Transverse colon (tissue), 4 donors: ENCODE measurements at places on chromosomes 2 and 18.

DNA sequence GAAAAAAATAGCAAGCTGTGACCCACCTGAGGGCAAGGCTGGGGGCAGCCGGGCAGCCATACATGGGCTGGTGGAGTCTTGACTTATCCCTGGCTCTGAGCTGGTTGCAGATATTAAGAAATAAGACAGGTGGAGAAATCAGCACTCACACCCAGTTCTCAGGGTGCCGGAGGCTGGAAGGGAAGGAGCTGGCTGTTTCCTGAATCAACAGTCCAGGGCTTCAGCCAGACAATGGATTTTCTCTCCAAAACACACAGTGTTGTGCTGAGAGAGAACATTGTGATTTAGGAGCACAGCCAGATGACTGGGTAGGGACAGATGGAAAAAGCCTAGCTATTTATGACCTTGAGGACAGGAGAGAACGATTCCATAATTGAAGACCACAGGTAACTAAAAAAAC lies 208.8 kb downstream of the LDLRAD4 start:
- no peaks in the 10 kb centered on the region for H3K4me1 ChIP-seq
- no peak overlapping the region for H3K4me3 ChIP-seq
- no peak for DNase-seq
- no peak overlapping the region for H3K27ac ChIP-seq
- no peaks in the 10 kb centered on the region for H3K27me3 ChIP-seq

DNA sequence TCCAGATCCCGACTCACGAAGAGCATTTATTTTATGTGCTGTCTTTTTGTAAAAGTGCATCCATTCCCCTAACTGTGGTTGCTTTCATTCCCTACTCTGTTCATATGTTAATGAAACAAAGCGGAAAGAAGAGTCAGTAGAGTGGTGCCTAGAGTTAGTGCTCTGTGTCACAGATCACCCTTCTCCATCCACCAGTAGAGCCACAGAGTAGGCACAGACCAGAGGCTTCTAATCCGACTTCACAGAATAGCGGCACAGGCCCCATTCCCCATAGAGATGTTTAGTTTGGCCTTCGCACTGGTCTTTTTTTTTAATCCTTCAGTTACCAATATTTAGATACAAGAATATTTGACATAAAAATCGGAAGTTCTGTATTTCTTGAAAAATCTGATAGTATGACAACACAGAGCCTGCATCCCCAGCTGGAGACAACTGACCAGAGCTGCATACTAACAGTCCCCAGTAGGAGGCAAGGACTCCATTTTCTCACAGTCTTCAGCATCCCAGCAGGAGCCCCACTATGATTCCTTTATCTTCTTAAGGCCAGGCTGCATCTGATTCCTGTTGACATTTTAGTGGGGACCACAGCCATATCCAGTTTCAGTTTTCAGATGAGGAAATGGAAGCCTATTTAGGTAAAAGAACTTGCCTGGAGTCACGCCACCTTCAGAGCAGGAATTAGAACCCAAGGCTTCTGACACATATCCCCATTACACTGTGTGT lies 7.0 kb downstream of the G6PC2 start:
- peaks cover 3% of the 10 kb centered on the region for H3K4me1 ChIP-seq
- DNase-seq, result no peak
- peaks cover 11% of the 10 kb centered on the region for H3K27me3 ChIP-seq
- no peak overlapping the region for H3K27ac ChIP-seq

DNA sequence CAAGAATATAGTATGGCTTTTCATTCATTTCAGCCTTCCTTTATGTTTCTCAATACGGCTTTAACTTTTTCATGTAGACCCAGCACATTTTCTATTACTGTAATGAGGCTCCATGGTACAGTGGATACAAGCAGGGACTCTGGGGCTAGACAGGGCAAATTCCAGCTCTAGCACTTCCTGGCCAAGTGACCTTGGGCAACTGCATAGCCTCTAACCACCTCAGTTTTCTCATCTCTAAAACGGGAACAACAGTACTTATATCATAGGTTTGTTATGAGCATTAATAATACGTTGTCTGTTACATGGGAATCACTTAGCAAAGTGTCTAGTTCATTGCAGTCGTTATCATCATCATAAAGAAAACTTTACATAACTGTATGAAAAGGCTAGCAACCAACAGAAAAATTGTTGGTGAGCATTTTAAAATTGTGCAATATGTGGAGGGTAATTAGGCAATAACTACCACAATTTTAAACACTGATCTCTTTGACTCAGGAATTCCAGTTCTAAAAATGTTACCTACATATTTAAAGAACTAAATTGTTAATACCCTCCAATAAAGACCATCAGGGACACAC lies 13.7 kb upstream of the RMDN2 start:
- H3K4me3 ChIP-seq, result no peak overlapping the region
- no peak overlapping the region for H3K27ac ChIP-seq
- no peaks in the 10 kb centered on the region for H3K36me3 ChIP-seq
- DNase-seq, result no peak
- no peaks in the 10 kb centered on the region for H3K27me3 ChIP-seq

- H3K36me3 ChIP-seq, result no peaks in the 10 kb centered on the region
- no peaks in the 10 kb centered on the region for H3K27me3 ChIP-seq
- DNase-seq, result no peak
- H3K4me3 ChIP-seq, result no peak overlapping the region
- H3K4me1 ChIP-seq, result no peaks in the 10 kb centered on the region
- no peak overlapping the region for H3K27ac ChIP-seq
Observed at GRCh38 chr2:61620244-61621159, 82.3 kb upstream of the XPO1 start.

GRCh38 chr2:173451118-173451517 lies 96.4 kb downstream of the CDCA7 start:
- no peak overlapping the region for H3K4me3 ChIP-seq
- no peaks in the 10 kb centered on the region for H3K36me3 ChIP-seq
- DNase-seq, result no peak
- no peak overlapping the region for H3K27ac ChIP-seq
- no peaks in the 10 kb centered on the region for H3K27me3 ChIP-seq

DNA sequence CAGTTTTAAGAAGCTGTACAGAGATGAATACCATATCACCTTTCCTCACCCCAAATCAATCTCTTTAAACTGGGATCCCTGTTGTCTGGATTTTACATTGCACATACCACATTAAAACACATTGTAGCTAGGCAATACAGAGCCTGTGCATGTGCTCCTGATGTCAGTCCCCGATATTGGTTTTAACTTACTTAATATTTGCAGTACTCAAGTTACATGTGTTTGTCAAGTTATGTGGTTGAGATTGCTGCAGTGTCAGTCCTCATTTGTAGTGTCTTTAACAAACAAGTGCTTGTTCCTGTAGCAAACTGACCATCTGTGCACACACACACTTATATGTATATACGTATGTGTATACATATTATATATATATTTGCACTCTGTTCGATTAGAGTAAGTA lies 10.4 kb upstream of the UBE2E3 start:
- DNase-seq, result no peak
- H3K4me1 ChIP-seq, result no peaks in the 10 kb centered on the region
- no peak overlapping the region for H3K27ac ChIP-seq
- no peaks in the 10 kb centered on the region for H3K36me3 ChIP-seq

GRCh38 chr2:28716265-28716865 lies 35.3 kb upstream of the PPP1CB start:
- H3K36me3 ChIP-seq, result no peaks in the 10 kb centered on the region
- peak; percentile 54 for DNase-seq
- H3K27ac ChIP-seq, result peak overlapping the region; percentile 66
- H3K4me1 ChIP-seq, result peaks cover 21% of the 10 kb centered on the region
- H3K27me3 ChIP-seq, result no peaks in the 10 kb centered on the region

- H3K36me3 ChIP-seq, result no peaks in the 10 kb centered on the region
- H3K27ac ChIP-seq, result no peak overlapping the region
- no peak overlapping the region for H3K4me3 ChIP-seq
- no peaks in the 10 kb centered on the region for H3K27me3 ChIP-seq
- peak; percentile 33 for DNase-seq
Observed at GRCh38 chr2:51795248-51795888, 763.4 kb upstream of the NRXN1 start.

GRCh38 chr18:11095674-11096293 lies 53.6 kb downstream of the PIEZO2 start:
- H3K4me1 ChIP-seq, result no peaks in the 10 kb centered on the region
- H3K27ac ChIP-seq, result no peak overlapping the region
- DNase-seq, result no peak
- no peak overlapping the region for H3K4me3 ChIP-seq
- no peaks in the 10 kb centered on the region for H3K27me3 ChIP-seq

DNA sequence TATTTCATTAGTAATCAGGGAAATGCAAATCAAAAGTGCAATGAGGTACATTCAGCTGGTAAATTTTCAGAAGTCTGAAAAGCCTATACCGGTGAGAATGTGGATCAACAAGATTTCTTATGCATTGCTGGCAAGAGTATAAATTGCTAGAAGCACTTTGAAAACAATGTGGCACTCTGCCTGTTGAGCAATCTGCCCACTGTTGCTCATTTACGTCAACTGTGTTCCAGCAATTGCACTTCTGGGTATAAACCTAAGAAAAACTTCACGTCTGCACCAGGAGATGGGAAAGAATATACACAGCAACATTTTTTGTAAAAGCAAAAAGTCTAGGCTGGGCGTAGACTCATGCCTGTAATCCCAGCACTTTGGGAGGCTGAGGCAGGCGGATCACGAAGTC lies 40.8 kb downstream of the MTERF4 start:
- H3K27me3 ChIP-seq, result no peaks in the 10 kb centered on the region
- H3K4me3 ChIP-seq, result no peak overlapping the region
- no peak overlapping the region for H3K27ac ChIP-seq
- peaks cover 7% of the 10 kb centered on the region for H3K4me1 ChIP-seq
- no peaks in the 10 kb centered on the region for H3K36me3 ChIP-seq

DNA sequence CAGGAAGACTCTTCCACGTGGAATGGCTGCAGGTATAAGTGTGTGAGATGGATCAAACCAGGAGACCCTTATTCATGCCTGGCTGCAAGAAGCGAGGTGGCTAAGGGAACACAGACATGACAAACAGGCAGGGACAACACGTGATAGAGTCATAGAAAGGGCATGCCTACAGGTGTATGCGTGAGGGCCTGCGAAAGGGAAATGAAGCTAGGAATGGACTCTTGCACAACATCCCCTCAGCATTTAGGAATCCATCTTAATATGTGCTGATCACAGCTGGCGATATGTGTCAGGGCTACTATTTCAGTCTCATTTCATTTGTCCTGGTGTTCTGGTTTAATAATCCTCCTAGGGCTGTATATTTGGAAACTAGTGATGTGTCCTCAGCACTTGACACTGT lies 291.2 kb downstream of the MYT1L start:
- no peaks in the 10 kb centered on the region for H3K4me1 ChIP-seq
- H3K27me3 ChIP-seq, result no peaks in the 10 kb centered on the region
- no peak for DNase-seq
- no peaks in the 10 kb centered on the region for H3K36me3 ChIP-seq

DNA sequence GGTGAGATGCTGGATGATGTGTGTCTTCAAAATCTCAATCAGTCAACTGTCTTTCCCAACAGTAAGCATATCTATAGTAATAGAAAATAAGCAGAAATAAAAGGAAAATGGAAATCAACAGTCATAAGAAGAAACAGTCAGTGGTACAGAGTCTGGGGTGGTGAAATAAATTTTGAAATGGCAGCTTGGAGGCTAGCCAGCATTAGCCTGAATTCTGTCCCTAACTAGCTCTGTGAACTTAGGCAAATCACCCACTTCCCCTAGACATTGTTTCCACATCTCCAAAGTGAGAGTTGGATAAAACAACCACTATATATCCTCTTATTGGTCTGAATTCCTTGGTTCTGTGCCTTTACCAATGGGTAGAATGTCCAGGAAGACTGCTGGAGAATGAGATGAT lies 189.7 kb upstream of the REV1 start:
- H3K4me3 ChIP-seq, result no peak overlapping the region
- peaks cover 3% of the 10 kb centered on the region for H3K4me1 ChIP-seq
- H3K36me3 ChIP-seq, result no peaks in the 10 kb centered on the region
- no peak overlapping the region for H3K27ac ChIP-seq

DNA sequence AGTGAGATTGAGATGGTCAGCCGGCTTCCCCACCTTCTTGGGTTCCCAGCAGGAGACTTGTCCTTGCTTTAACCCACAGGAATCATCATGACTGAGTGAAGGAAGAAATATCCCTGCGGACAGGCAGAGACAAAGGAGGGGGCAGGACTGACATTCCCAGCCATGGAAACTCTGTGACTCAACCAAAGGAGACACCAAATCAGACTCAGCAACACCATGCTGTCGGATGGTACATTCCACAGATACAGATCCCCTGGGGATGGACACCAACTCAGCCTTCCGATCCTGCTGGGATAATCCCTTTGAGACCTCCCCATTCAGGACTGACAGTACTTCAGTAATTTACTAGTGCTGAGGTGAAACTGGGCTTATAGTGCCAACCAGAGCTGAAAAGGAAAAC lies 518.3 kb downstream of the XIRP2 start:
- no peak overlapping the region for H3K4me3 ChIP-seq
- no peaks in the 10 kb centered on the region for H3K36me3 ChIP-seq
- no peaks in the 10 kb centered on the region for H3K27me3 ChIP-seq

DNA sequence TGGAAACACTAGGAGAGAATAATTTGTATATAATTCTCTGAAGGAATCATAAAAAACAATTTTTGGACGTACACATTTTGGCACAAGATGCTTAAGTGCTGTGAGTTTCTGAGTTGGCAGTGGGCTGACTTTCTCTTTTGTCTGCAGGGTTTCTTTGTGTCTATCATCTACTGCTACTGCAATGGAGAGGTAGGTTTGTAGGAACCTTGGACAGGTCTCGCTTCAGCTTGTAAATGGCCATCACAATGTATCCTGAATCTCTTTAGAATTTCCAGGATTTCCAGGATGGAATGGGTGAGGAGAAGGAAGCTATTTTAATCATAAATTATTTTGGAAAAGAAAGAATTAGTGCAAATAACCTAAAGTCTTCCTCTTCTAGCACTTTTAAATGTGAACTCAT lies 83.9 kb downstream of the PTH2R start:
- H3K27me3 ChIP-seq, result no peaks in the 10 kb centered on the region
- no peak overlapping the region for H3K4me3 ChIP-seq
- H3K4me1 ChIP-seq, result no peaks in the 10 kb centered on the region

GRCh38 chr2:239322416-239323086 lies 78.3 kb downstream of the HDAC4 start:
- H3K27ac ChIP-seq, result peak overlapping the region; percentile 89
- peak; percentile 70 for DNase-seq
- H3K4me3 ChIP-seq, result no peak overlapping the region
- H3K4me1 ChIP-seq, result peaks cover 46% of the 10 kb centered on the region
- H3K27me3 ChIP-seq, result no peaks in the 10 kb centered on the region

GRCh38 chr2:126907671-126908070 lies 9.0 kb downstream of the TEX51 start:
- no peak overlapping the region for H3K4me3 ChIP-seq
- no peaks in the 10 kb centered on the region for H3K36me3 ChIP-seq
- no peak for DNase-seq
- H3K27me3 ChIP-seq, result no peaks in the 10 kb centered on the region
- H3K4me1 ChIP-seq, result no peaks in the 10 kb centered on the region

DNA sequence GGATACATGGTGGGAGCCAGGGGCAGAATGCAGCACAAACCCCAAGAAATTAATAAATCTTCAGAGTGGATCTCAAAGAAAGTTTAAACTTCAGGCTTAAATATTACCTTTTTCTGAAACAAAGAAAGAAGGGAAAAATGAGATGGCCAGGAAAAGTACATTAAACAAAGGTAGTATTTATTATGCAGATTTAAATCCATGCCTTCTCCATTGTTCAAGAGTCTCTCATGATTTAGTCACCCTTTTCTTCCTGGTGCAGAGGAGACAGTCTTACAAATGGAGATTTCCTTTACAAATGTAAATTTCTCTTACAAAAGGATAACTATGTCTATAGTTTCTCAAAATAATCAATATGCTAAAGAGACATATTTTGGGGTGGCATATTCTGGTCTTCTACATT lies 33.4 kb upstream of the PPM1B start:
- DNase-seq, result no peak
- H3K36me3 ChIP-seq, result no peaks in the 10 kb centered on the region
- H3K4me1 ChIP-seq, result no peaks in the 10 kb centered on the region
- H3K4me3 ChIP-seq, result no peak overlapping the region
